ENCODE measurements at places on chromosomes 2 and 18.

GRCh38 chr2:178908810-178909209, 101.6 kb upstream of the TTN start:
- H3K27ac ChIP-seq: no peak overlapping the region
- H3K27me3 ChIP-seq: peaks cover 6% of the 10 kb centered on the region
- no peak overlapping the region for H3K4me3 ChIP-seq
- H3K4me1 ChIP-seq: no peaks in the 10 kb centered on the region
- no peaks in the 10 kb centered on the region for H3K36me3 ChIP-seq
- DNase-seq: no peak

- peaks cover 4% of the 10 kb centered on the region for H3K4me1 ChIP-seq
- H3K4me3 ChIP-seq: no peak overlapping the region
- DNase-seq: no peak
- H3K27me3 ChIP-seq: no peaks in the 10 kb centered on the region
These were observed 73.4 kb downstream of the ZFP36L2 start for GRCh38 chr2:43152741-43153647.

- H3K27ac ChIP-seq: no peak overlapping the region
- H3K27me3 ChIP-seq: 0 out of 2 replicates have a peak, but pooled peaks cover 2% of the 10 kb centered on the region
- H3K4me3 ChIP-seq: no peak overlapping the region
- peaks cover 6% of the 10 kb centered on the region for H3K4me1 ChIP-seq
- DNase-seq: peak; percentile 71
- H3K36me3 ChIP-seq: no peaks in the 10 kb centered on the region
These were observed 887 bp upstream of the ZNF396 start for GRCh38 chr18:35377875-35378573.

GRCh38 chr18:69817335-69817940, 130.2 kb downstream of the CD226 start:
- H3K4me3 ChIP-seq: no peak overlapping the region
- no peaks in the 10 kb centered on the region for H3K36me3 ChIP-seq
- H3K27me3 ChIP-seq: no peaks in the 10 kb centered on the region
- DNase-seq: peak; percentile 80
- no peak overlapping the region for H3K27ac ChIP-seq
